ENCODE measurements at places on chromosomes 4 and X.

- no peak for DNase-seq
Measured at GRCh38 chr4:118338981-118339765, 13.6 kb downstream of the PRSS12 start.

DNA sequence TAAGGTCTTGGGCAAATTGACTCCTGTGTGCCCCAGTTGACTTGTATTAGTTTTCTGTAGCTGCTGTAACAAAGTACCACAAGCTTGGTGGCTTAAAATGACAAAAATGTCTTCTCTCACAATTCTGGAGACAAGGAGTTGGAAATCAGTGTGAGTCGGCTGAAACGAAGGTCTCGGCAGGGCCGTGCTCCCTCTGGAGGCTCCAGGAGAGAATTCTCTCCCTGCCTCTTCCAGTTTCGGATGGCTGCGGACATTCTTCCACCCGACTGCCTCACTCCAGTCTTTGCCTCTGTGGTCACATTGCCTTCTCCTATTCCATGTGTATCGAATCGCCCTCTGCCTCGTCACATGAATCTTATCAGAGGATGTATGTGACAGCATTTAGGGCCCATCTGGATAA is 66.0 kb upstream of the PHOX2B start:
- peak; percentile 9 for DNase-seq

GRCh38 chr4:185394568-185395237 is 1.0 kb downstream of the LRP2BP start:
- peak; percentile 51 for DNase-seq

- no peak for DNase-seq
Measured at GRCh38 chr4:113056318-113056717, 6.9 kb downstream of the ANK2 start.

DNA sequence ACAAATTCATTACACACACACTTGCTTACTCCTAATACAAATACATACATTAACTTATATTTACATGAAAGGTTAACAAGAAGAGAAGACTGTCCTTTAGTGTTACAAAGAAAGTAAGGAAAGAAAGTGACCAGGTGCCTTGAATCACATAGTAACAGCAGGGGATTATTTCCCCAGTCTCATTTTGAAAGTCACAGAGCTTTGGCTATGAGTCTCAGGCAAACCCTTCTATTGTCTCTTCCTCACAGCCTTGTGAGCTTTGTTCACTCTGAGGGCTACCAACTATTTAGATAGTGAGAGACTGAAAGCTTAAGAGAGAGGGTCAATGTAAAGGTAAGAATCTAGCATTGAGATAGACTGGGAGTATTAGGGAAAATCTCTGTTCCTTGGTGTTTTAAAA is 161.6 kb downstream of the NPNT start:
- DNase-seq: no peak

DNA sequence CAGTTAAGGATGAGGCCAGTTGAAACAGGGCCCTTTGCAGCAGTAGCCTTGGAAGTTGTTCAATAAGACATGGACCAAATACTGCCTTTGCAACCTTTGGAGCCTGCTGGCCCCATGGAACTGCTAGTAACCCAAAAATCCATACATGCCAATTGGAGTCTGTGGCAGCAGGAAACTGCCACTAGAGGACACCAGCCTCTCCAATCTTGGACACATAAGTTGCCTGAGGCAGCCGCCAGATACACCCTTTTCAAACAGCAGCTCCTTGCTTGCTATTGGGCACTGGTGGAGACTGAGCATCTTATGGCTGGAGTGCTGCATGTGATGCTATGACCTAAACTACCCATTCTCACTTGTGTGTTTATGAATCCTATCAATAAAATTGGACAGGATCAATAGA is 14.8 kb upstream of the LAP3 start:
- DNase-seq: no peak

- peak; percentile 54 for DNase-seq
Measured at GRCh38 chr4:44629280-44629866, 22.1 kb downstream of the YIPF7 start.

- DNase-seq: no peak
Measured at GRCh38 chrX:27241981-27242380, 221.2 kb downstream of the PPP4R3C start.

DNA sequence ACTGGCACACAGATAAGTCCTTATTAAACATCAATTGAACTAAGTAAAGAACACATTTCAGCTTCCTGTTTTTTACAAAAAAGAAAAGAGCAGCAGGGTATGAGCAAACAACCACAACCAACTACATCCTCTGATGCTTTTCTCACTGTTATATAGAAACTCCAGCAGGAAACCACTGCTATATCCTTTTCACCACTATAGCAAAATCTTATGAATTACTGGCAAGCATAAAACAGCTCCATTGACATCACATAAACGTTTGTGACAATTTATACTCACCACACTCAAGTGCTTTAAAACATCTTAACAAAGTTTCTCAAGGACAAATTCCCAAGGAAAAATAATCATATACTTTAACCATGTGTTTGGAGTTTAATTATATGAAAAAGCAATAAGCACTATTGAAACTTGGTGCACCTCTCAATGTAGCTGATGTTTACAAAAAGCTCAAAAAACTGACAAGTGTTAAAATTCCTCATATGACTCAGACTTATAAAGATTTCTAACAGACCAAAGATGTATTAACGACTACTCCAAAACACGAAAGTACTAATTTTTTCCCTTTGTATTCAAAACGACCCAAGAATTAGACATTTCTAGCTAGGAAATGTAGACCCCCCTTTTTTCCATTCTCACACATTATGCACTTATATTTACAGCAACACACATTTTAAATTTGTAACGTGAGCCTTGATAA is 12.9 kb downstream of the GPRIN3 start:
- DNase-seq: no peak

GRCh38 chrX:13028871-13029636 is 15.4 kb downstream of the FAM9C start:
- no peak for DNase-seq

DNA sequence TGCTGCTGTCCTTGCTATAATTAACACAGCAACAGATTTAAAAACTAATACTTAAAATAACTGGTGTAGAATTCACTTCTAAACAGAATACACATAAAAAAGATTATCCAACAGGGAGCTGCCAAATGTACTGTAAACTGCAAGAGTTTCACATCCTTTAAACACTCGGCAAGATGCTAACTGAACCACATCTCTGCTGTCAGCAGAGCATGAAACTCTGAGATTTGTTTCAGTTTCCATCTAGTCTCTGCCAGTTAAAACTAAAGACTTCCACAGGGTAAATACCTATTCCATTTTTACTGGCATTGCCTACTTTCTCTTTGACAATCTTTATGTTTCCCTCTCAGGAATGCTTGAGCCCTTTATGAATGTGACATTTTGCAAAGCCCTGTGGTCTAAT is 127.7 kb downstream of the SLC7A11 start:
- no peak for DNase-seq

GRCh38 chr4:128220286-128221235 is 67.1 kb downstream of the PGRMC2 start:
- DNase-seq: peak; percentile 31

- no peak for DNase-seq
Measured at GRCh38 chr4:59243038-59243437, 1957.1 kb upstream of the ADGRL3 start.

DNA sequence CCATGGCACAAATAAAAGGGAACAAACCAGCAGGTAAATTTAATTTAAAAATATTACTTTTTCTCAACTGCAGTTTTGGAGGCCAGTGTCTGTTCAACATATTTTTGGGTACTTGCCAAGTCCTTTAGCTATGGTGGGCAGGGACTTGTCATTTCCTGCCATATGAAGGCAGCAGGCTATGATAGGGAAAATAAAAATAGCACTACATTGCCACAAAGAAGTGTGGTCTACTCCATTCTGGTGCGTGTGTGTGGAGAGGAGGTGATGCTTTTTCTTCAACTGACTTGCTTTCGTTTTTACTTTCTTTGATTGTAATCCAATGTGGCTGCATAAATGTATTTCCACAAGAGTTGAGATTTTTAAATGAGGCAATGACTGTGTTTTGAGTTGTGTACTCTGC is 17.2 kb downstream of the GPR174 start:
- no peak for DNase-seq

GRCh38 chrX:109840585-109840984 is 107.5 kb upstream of the ACSL4 start:
- DNase-seq: peak; percentile 33

DNA sequence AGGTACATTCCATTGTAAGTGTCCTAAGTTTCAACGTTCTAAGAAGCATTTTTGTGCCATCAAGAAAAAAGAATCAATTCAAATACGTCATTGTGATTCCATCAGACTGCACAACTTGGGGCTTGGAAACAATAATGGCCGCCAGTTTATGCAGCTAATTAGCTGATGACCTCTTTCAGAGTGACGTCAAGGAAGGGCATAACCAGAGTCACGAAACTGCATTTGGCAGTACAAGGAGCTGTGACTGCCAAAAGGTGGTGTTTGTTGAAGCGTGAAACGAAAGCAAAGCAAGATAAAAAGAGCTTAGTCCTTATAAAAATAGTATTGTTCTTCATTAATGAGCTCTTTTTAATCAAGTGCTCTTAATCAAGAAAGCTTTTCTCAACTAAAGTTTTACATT is 81.1 kb upstream of the SH3RF1 start:
- no peak for DNase-seq

DNA sequence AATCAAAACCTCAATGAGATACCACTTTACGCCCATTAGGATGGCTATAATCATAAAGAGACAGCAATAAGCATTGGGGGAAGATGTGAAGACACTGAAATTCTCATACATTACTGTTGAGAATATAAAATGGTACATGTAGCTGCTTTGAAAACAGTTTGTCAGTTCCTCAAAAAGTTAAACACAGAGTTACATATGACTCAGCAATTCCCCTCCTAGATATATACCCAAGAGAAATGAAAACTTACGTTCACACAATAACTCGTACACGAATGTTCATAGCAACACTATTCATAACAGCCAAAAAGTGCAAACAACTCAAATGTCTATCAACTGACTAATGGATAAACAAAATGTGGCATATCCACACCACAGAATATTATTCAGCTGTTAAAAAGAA is 36.6 kb downstream of the PHF8 start:
- no peak for DNase-seq

GRCh38 chr4:48431401-48431800 is 51.7 kb upstream of the SLC10A4 start:
- no peak for DNase-seq

DNA sequence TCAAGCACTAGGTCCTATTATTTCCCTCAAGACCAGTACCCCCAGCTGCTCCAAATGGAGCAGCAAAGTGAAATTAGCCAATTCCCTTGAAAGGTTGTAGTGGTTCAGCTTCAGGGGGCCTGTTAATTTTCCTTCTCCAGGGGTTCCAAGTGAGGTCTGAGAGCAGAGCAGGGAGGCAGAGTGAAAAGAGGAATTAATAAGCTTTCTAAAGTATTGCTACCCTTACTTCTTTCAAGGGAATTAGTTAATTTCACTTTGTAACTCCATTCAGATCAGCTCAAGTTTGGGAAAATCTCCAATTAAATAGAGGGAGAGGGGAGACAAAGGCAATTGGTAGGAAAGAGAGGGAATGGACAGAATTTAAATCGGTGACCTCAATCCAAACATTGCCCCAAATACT is 78.7 kb upstream of the SLC7A11 start:
- DNase-seq: peak; percentile 64

GRCh38 chr4:46503739-46504138 is 113.8 kb upstream of the GABRA2 start:
- no peak for DNase-seq

DNA sequence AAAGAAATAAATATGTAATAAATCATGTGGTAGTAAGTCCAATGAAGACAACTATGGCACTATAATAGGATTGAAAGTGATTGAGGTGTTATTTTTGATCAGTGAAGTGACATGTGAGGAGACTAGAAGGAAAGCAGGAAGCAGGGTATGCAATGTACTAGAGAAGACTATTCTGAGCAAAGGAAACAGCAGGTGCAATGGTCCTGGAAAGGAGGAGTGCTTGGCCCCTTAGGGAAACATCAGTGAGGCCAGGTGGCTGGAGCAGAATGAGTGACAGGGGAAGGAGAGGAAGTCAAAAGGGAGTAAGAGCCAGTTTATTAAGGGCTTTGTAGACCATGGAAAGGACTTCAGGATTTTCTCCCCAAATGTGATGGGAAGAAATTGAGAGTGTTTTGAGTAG is 207.6 kb upstream of the HCCS start:
- DNase-seq: no peak

GRCh38 chr4:109383823-109384222 is 49.8 kb upstream of the SEC24B start:
- no peak for DNase-seq

- DNase-seq: no peak
Measured at GRCh38 chr4:13262816-13263215, 221.3 kb downstream of the RAB28 start.

- DNase-seq: no peak
Measured at GRCh38 chr4:10666616-10667015, 18.0 kb downstream of the CLNK start.

- DNase-seq: no peak
Measured at GRCh38 chr4:57194068-57194611, 84.0 kb upstream of the IGFBP7 start.

GRCh38 chrX:106726485-106727437 is at the start of gene RNF128:
Gene RNF128, plus strand, starts transcription at chrX:106726701. Its CDS starts 213 bp downstream, at chrX:106726914.
- peak; percentile 7 for DNase-seq

- no peak for DNase-seq
Measured at GRCh38 chr4:67727124-67727850, 26.3 kb upstream of the UBA6 start.

DNA sequence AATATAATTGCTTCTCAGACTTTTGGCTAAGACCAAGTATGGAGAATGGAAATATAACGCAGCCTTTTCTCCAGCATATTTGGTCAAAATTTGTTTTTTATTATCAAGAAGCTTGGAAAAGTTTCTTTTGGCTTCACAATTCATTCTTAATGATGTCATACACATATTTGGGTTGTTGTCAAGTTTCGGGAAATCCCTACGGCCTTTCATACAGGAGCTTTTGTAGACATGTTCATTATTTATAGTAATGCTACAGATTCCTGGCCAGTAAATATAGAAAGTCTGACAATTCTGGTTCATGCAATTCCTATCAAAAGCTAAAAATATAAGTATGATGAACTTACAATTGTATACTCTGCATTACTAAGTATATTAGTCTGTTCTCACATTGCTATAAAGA is 112.9 kb downstream of the IRF2 start:
- DNase-seq: no peak

DNA sequence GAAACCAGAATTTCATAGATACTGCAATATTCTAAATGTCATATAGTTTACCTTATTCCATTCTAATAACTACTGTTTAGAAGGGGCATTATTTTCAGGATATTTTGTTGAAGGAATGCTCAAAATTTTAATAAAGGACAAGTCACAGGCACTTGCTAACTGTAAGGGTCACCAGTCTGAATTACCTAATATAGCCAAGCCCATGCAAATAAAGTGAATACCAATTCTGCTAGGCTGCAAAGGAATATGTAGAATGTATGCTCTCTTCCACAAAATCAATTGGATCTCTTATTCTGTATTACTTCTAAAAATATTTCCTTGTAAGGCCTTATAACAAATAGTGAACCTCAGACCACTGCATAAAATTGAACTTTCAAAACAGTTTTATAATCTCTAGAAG is 52.3 kb upstream of the FAT4 start:
- DNase-seq: no peak

- no peak for DNase-seq
Measured at GRCh38 chr4:63787326-63787725, 621.9 kb downstream of the TECRL start.

GRCh38 chr4:107993969-107994368 is 4.3 kb downstream of the HADH start:
- DNase-seq: no peak

- DNase-seq: peak; percentile 26
Measured at GRCh38 chr4:147037069-147037468, 91.4 kb upstream of the TTC29 start.

GRCh38 chr4:182575225-182575624 is 332.0 kb downstream of the TENM3 start:
- DNase-seq: no peak

- DNase-seq: no peak
Measured at GRCh38 chr4:172751550-172751949, 417.1 kb upstream of the GALNT7 start.
